ENCODE measurements at places on chromosomes 2 and 18.

DNA sequence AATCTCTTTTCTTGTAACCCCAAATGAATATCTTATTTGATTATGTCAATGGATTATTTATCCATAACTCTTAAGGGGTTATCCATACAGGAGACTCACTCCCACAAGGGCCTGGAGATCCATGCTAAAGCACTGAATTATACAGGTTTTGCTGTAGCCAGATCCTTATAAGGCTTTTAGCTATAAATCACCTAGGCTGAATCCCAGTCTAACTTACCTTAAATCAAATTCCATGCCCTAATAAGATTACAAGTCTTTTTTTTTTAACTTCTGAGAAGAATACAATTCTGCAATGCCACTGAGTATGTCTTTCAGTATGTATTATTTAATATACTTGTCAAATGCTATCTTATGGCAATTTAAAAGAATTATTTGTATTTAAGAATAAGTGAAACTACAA, 340.5 kb downstream of the NBAS start:
- DNase-seq = no peak

DNA sequence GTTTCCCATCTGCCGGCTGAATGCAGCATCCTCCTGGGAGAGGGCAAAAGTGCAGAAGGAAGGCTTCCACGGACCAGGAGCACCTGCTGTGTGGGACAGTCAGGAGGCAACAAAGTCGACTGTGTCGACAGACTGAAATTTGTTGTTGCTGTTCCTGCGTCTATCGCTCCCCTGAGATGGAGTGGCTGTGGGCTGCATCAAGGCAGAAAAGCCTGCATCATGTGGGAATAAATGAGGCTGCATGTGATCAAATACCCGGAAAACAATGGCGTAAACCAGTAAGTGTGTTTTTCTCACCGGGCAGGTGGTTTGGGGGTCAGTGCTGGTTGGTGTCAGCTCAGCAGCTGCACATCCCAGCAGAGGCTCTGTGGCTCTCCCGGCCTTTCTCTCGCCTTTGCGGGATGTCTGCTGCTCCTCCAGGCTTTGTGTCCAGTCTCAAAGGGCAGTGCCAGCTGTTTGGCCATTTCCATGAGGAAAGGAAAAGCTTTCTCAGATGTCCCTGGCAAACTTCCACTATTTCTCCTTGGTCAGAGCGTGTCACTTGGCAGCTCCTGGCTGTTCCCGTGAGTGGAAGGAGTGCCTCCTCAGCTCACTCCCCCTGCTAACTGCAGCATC, 262.4 kb downstream of the NDUFA10 start:
- DNase-seq = no peak

- DNase-seq = no peak
These were observed 782 bp downstream of the FAM228B start for GRCh38 chr2:24123922-24124580.

GRCh38 chr2:66596256-66596655, 161.3 kb downstream of the MEIS1 start:
- no peak for DNase-seq

DNA sequence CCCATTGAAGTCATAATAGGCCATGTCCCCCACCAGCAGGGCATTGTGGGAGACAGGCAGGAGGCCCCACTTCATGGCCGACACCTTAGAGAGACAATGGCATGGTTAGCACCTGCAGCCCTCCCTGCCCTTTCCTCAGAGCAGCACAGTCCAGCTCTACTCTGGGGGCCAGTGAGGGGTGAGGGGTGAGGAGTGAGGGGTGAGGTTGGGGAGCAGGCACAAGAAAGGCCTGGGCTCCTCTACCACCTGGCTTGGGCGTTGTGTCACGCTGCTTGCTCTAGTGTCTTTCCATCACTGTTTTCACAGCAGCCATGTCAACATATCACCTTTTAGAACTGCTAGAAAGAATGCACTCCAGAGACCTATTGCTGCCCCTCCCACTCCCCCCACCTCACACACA, 77.2 kb downstream of the ADD2 start:
- no peak for DNase-seq

DNA sequence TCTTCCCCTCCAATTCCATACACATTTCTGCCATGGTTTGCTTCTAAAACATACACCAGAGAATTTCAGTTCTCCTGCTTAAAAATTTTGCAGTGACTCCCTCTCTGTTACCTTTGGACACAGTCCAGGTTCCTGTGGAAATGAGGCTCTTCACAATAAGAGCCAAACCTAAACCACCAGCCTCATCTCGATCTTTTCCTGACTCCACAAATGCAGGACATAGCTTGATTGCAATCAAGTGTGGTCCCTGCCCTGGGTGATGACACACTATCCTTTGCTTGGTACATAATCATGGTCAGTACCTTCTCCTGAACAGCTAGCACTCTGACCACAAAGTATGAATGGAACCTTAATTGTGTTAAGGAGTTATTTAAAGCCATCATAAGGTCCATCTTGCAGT, 134.9 kb upstream of the CHAC2 start:
- DNase-seq = no peak

DNA sequence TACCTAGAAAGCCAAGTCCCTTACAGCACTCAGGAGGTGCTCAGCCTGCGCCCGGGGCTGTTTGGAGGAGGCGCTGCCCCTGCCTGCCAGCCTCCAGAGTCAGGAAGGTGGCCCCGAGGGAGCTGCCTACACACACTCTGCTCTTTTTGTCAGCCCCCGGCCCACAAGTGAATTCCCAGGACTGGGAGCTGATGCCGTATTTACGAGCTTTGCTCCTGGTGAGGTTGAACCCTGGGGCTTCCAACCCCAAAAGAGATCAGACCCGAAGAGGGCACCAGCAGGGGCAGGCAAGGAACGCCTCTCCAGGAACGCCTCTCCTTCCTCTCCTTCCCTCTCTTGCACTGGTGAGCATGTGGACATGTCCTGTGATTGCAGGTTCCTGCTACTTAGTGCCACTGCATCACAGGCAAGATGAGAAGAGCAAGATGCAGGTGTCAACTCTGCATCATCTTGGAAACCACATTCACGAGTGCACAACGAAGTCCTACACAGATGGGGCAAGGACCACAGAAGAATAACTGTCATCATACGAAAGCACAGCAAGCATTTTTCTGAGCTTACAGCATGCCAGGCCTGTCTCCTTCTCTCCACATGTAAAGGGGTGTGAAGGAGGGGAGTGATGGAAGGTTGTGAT, 126.7 kb downstream of the NDUFA10 start:
- no peak for DNase-seq

DNA sequence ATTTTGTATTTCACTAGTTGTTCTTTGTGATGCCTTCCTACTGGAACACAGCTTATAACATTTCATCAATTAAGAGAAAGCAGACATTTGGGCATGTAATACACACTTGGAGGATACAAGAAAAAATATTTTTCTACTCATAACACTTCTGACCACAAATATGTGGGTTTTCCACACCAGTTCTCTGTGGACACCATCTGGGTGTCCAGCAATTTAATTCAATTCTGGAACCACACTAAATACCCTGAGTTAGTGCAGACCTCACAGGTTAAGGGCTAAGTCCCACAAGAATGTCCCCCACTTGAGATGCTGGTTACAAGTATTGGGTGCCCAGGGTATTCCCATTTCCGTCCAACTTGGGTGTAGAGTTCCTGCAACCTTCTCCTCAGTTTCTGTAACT, 91.1 kb upstream of the SKOR2 start:
- no peak for DNase-seq

- DNase-seq = no peak
These were observed 73.2 kb downstream of the COL3A1 start for GRCh38 chr2:189047171-189047888.

Data from activated naive CD4-positive, alpha-beta T cell (primary cell).